ENCODE measurements at places on chromosomes 11 and 22. TPM values are rescaled to one million over a fixed set of nuclear protein-coding genes. Genes with fewer than 3 reads are reported as not detected.

OTOG gene
- polyA plus RNA-seq: 0.83 TPM

GRCh38 chr11:128905345-128906184 is 14.4 kb downstream of the KCNJ5 start:
- no peak for DNase-seq

- DNase-seq: no peak
These were observed 1.8 kb downstream of the CDC42EP2 start for GRCh38 chr11:65316227-65317024.

SCARF2 gene
- polyA plus RNA-seq: 15.7 TPM

- no peak for DNase-seq
These were observed 156.0 kb downstream of the PKNOX2 start for GRCh38 chr11:125320347-125321076.

THRSP gene
- 0.23 TPM for polyA plus RNA-seq

MPEG1 gene
- 6.8 TPM for polyA plus RNA-seq

BRMS1 gene
- 29.6 TPM for polyA plus RNA-seq

BACE1 gene
- 62.5 TPM for polyA plus RNA-seq

DNA sequence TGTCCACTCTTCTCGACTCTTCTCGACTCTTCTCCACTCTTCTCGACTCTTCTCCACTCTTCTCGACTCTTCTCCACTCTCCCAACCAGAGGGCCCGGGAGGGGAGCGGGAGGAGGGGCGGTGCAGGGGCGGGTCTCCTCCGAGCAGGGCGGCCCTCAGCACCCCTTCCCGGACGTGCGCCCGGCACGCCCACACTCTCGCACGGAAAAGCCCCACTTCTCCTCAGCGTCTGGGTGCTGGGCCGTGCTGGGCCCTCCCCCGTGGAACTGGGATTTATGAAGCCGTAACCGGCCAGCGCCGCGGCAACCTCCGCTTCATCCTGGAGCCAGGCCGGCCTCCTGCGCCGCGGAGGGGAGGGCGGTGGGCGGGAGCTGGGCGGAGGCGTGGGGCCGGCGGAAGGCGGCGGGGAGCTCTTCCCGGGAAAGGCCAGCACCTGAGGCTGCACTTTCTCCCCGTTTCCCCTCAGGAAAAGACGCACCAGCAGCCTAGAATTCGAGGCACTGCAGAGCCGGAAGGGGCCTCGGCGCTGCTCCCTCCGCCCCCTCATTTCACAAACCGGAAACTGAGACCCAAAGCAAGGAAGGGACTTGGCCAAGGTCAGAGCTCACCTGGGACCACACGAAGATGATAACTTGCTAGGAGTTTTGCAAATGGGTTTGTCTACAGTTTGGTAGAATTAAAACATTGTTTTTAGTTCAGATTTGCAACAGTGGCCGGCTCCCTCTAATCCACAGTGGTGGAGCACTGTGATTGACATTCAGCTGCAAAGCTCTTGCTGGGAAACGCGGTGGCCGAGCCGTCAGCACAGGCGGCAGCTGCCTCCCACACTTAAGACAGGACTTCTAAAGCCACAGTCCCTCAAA is 31.6 kb upstream of the JAM3 start:
- DNase-seq: peak; percentile 77

GRCh38 chr11:116057000-116057399 is 552.8 kb upstream of the CADM1 start:
- DNase-seq: no peak

PPP6R3 gene
- 133 TPM for polyA plus RNA-seq

C11orf21 gene
- polyA plus RNA-seq: 0.43 TPM

OR52N4 gene
- not detected for polyA plus RNA-seq

OR5D14 gene
- polyA plus RNA-seq: not detected

APOBEC3B gene
- polyA plus RNA-seq: 4.4 TPM

TREH gene
- 2.0 TPM for polyA plus RNA-seq

DNA sequence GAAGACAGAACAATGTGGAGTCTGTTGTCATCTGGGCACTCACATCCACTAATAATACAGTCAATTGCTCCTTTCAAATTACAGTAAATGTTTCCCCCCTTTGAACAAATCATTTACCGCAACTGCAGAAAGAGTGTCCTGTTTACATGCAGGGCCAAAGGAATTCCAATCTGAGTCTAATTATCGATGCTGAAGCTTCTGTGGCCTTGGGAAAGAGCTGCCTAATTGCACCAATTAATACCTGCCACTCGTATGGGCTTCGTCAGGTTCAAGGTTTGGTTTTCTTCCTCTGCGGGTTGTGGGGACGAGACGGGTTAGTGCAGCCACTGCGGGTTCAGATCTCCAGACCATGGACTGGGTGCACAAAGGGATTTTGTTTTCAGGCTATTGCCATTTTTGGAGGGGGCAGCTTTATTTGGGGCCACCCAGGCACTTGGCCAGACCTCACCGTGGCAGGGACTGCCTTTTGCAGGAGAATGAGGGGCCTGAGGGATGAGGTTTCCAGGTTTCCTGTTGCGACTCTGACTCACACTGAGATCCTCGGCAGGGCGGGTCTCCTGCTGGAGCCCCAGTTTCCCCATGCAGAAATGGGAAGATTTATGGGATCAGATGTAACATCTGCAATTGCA is 147.6 kb downstream of the MIAT start:
- DNase-seq: no peak

FOLR3 gene
- polyA plus RNA-seq: 1.1 TPM

DNA sequence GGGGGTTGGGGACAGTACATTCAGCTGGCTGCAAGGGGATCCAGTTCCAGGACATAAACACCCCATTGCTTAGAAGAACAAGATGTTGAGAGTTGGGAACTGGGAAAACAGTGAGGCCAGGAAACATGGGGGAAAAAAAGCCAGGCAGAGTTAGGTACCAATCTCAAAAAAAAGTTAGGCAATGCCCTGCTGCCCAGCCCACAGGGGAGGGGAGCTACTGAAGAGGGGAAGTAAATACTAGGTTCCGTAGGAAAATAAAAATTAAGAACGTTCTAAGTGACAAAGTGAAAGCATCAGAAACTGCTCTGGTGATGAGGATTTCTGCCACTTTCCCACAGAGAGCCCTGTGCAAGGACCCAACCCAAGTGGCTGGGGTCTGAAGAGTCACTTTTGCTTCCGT is 12.0 kb downstream of the SPTBN2 start:
- no peak for DNase-seq

NCAM1 gene
- polyA plus RNA-seq: 87.3 TPM

DNA sequence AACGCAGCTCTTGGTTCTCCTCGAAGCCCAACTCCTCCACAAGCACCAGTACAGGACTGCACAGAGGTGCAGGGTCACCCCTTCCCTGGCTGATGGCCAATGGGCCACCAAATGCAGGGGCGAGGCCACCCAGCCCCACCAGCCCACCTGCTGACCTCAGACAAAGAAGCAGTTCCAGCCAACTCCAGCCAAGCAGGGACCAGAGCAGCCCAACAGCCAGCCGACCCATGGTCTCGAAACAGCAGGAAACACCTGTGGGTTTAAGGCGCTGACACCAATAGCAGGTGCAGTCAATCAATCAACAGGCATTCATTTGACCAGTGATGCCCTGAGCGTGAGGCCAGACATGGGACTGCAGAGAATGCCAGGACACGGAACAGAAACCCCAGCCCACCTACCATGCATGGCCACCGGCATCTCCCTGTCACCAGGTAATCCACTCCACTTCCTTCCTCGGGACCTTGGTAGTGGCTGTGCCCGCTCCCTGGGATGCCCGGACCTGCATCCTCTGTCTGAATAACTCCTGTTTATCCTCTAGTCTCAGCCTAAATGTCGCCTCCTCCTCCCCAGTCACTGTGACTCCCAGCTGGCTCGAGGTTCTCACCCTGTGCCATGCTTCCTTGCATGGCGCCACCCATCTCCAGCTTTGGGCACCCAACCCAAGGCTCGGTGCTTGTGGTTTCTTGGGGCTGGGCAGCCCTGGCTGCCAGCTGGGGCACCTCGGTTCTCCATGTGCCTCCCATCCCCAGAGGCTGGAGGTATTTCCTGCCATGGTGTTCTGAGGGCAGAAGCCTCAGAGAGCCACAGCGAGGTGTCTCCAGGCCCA is 1475.4 kb downstream of the BRD1 start:
- no peak for DNase-seq

OR51B2 gene
- not detected for polyA plus RNA-seq

AIFM3 gene
- polyA plus RNA-seq: 0.68 TPM

NNMT gene
- 0.48 TPM for polyA plus RNA-seq

OR8G1 gene
- polyA plus RNA-seq: not detected

DNA sequence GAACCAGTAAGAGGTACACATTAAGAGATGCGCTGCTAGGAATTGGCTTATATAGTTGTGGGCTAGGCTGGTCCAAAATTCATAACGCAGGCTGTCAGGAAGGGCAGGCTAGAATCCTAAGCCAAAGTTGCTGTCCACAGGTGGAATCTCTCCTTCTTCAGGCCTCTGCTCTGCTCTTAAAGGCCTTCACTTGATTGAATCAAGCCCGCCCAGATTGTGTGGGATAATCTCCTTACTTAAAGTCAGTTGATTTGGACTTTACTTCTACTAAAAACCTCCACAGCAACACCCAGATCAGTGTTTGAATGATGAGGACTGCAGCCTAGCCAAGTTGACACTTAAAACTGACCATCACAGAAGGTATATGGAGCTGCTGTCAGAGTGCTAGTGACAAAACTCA is 68.8 kb downstream of the LRRC32 start:
- no peak for DNase-seq

- DNase-seq: no peak
These were observed 12.0 kb downstream of the PPARA start for GRCh38 chr22:46162285-46162684.

APOL2 gene
- polyA plus RNA-seq: 35.1 TPM

GRCh38 chr11:34262531-34263081 is 95.2 kb downstream of the ABTB2 start:
- DNase-seq: no peak

LDHAL6A gene
- polyA plus RNA-seq: 1.5 TPM

- DNase-seq: no peak
These were observed 78.7 kb upstream of the SUSD2 start for GRCh38 chr22:24102366-24103200.

GRCh38 chr11:41306431-41306830 is 153.0 kb downstream of the LRRC4C start:
- no peak for DNase-seq

CACNA1I gene
- polyA plus RNA-seq: 0.13 TPM

- no peak for DNase-seq
These were observed 191.7 kb downstream of the ST3GAL4 start for GRCh38 chr11:126547161-126547560.

AAMDC gene
- polyA plus RNA-seq: 49.3 TPM

IFITM10 gene
- 0.22 TPM for polyA plus RNA-seq

POU2AF3 gene
- polyA plus RNA-seq: 8.0 TPM

- no peak for DNase-seq
These were observed 13.6 kb upstream of the BID start for GRCh38 chr22:17787716-17788330.

- no peak for DNase-seq
These were observed 184.3 kb downstream of the C11orf87 start for GRCh38 chr11:109606256-109606655.

Measured in left kidney (tissue), 8 donors.